ENCODE measurements at places on chromosomes 5 and 9.

DNA sequence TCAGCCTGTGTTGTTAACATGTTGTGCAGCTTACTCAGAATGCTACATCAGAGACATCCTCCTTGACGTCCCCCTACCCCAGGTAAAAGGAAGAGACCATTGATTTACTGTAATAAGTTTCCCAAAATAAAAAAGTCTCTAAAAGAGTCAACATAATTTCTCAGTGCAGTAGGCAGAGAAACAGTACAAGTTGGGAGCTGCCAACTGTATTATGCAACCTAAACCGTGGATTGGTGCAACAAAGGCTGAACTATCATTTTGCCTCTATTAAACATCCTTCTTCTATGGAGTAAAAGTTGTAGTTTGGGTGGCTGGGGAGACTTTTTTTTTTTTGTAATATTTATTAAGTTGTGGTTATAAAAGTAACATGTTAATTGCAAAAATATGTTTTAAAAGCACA, 208.0 kb downstream of the NR3C1 start:
- DNase-seq, result no peak

DNA sequence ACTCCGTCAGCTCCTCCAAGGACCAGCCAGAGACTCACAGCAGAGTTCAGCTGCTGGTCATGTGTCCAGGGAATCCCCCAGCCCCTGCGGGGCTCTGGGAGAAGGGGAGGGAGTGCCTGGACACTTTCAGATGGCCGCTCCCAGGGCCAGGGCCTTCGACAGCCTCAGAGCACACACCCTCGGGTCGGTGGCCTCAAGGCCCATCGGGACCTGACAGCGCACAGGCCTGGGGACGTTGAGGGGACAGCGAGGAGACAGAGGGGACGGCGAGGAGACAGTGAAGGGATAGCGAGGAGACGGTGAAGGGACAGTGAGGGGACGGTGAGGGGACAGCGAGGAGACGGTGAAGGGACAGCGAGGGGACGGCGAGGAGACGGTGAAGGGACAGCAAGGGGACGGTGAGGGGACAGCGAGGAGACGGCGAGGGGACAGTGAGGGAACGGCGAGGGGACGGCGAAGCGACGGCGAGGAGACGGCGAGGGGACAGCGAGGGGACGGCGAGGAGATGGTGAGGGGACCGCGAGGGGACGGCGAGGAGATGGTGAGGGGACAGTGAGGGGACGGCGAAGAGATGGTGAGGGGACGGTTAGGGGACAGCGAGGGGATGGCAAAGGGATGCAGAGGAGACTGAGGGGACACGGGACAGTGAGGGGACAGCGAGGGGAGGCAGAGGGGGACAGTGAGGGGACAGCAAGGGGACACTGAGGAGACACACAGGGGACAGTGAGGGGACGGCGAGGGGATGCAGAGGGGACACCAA, 47.3 kb downstream of the SLC12A7 start:
- DNase-seq, result no peak

DNA sequence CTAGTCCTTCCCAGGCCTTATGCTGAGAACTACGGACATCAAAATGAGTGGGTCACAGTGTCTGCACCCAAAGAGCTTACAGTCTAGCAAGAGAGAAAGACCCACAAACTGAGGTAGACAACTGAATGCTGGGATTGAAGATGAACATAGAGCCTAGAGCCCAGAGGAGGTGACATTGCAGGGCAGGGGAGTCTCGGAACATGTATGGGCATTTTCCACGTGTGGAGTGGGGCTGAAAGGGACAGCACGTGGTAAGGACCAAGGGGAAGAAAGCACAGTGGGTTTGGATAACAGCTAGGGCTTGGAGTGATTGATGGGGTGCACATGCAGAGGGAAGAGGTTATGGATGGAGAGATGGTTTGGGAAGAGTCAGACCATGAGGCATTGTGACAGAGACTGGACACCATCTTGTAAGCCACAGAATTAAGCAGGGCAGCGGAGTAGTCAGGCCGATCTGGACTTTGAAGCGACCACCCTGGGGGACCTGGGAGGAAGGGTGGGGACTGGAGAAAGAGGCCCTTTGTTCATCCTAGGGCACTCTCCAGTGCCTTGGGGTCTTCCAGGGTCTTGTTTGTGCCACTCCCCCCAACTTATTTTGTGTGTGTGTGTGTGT, 47.5 kb upstream of the SH3PXD2B start:
- DNase-seq, result no peak

DNA sequence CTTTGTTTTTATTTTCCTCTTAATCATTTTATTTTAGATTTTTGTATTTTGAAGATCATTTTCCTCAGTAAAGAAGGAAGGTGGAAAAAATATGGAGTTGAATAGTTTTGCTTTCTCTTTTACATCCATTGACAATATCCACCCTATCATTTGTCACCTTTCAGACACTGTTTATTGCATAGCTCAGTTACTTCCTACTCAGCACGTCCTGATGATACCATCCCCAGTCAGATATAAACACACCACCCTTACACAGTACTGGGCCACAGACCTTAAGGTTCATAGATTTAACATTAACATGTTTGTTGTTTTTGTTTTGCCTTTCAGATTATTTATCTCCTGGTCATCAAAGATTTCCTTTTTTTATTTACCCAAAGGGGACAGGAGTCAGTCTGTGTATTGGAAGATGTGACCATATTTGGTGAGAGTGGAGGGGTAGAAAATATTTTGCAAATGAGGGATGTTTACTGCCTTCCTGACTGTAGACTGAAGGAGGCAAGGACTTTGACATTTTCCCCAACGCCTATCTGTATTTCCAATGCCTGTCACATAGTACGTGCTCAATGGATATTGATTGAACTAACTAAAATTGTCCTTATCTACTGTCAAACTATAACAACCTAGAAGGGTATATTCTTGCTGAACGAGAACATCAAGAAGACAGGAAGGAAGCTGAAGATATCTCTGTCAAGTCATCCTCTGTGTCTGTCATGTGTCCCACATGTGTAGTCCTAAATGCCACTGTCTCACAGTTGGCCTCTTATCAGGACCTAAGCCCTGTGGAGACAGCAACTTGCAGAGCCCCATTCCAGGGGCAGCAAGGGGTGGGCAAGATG, 15.6 kb downstream of the STX17 start:
- DNase-seq, result no peak

- DNase-seq, result no peak
Observed at GRCh38 chr5:119896826-119897536, 267.6 kb downstream of the FAM170A start.
